ENCODE measurements at places on chromosomes 7 and 10. TPM values are rescaled to one million over a fixed set of nuclear protein-coding genes. Genes with fewer than 3 reads are reported as not detected.

COL13A1 gene
- total RNA-seq: not detected

CCL26 gene
- total RNA-seq: not detected

ARHGEF35 gene
- total RNA-seq: 2.3 TPM

- DNase-seq: no peak
Measured at GRCh38 chr7:101151908-101152651, 2.2 kb upstream of the AP1S1 start.

GRCh38 chr10:44967616-44968015 is 8.0 kb downstream of the RASSF4 start:
- no peak for DNase-seq
